A673 (cell line): ENCODE measurements at places on chromosomes 7 and 10. TPM values are rescaled to one million over a fixed set of nuclear protein-coding genes. Genes with fewer than 3 reads are reported as not detected.

Gene FGL2
- not detected in 2 replicates for total RNA-seq

Gene RNLS
- total RNA-seq = 6.2 and 8.1 TPM in 2 replicates

Gene CISD1
- total RNA-seq = 55.0 and 64.5 TPM in 2 replicates

- no peak for DNase-seq
Measured at GRCh38 chr10:77512219-77512578, 125.4 kb downstream of the KCNMA1 start.

GRCh38 chr7:112206991-112207592, 597 bp downstream of the ZNF277 start:
- DNase-seq = no peak

- DNase-seq = no peak
Measured at GRCh38 chr10:110867807-110868465, 3.8 kb upstream of the PDCD4 start.

DNA sequence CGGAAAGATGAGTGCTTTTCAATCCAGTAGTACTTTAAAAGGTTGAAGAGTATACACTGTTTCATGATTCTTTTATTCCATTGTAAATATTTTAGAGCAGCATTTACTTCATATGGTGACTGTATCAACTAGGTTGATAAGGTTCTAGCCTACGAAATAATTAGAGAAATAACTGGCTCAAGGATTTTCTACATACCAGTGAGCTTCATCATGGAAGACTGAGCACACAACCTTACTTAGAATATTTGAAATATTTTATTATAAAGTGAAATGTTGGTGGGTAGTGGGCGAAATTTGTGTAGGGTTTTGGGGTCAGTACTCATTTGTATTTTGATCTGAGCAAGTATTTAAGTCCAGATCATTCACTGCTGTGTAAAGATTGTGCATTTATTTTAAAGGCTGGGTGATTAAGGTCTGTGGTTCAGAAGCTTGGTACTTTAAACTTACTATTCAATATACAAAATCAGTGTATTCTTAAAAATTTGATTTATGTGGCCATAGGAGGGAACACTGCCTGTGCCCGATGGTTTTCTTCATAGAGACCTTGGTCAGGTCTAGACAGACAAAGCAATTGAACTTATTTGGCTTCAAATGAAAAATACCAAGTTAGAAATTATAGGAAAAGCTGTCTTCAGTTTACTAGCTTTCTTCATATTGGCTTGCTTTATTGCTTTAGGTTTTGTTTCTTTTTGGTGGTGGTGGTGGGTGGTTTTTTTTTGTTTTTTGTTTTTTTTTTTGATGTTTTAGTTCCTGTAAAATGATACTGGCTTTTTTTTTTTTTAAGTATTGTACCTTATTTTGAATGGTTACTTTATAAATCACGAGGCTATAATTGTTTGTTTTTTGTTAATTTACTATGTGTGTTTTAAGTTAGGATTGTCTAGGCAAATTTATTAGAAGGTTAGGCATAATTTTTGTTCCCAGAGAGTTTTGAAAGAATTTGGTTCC, 3.0 kb downstream of the KMT2E start:
- no peak for DNase-seq

- no peak for DNase-seq
Measured at GRCh38 chr10:75532253-75532924, 101.0 kb downstream of the LRMDA start.

- no peak for DNase-seq
Measured at GRCh38 chr7:45028920-45029344, 28.9 kb downstream of the CCM2 start.

DNA sequence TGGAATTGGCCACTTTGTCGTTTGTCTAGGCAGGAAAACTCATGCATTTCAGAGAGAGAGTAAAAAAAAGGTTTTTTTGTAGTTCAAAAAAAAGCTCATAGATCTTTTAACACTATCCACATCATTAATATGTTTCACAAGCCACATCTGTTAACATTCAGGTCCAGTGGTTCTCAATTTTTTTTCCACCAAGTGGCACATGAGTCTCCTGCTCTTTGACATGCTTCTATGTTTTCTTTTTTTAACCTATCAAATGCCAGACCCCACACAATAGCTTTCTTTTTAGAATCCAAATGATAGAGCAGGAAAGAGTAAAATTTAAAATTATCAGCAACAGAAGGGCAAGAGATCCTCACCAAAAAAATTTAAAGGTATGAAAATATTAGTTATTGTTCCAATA, 20.3 kb downstream of the NOD1 start:
- no peak for DNase-seq

- DNase-seq = no peak
Measured at GRCh38 chr7:29291723-29292618, 97.4 kb downstream of the CHN2 start.

GRCh38 chr10:32459051-32459698, 13.2 kb downstream of the CCDC7 start:
- DNase-seq = no peak

DNA sequence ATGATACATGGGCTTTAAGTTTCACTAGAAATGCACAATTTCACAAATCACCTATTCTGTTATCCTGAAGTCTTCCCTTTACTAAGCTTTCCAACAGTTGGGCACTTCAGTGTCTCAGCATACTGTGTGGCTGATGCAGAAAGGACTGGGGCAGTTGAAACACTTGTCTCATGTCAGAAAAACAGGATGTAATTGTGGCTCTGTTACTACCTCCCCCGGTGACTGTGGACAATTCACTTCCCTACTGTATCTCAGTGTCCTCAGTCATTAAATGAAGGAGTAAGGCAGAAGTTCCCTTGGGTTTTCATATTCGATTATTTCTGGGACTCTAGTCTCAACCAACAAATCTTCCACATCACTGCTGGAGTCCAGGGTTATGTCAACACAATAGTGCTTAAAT, 17.9 kb downstream of the ANKRD22 start:
- no peak for DNase-seq

DNA sequence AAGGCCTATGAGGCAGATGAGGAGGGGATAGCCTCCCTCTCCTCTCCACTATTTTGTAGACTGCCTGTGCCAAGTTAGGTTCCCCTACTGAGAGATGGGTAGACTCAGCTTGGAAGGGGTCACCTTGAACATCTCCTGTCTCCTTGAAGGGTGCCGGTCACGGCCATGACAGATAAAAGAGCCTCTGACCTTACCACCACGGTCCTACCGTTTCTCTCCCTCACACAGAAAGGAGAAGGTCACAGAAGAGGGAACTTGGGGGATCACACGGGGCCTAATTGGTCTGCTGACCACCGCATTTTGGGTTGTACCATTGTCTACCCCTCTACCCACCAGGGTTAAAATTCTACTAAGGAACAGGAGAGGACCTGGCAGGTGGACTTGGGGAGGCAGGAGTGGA, 17.0 kb downstream of the PRSS2 start:
- no peak for DNase-seq

DNA sequence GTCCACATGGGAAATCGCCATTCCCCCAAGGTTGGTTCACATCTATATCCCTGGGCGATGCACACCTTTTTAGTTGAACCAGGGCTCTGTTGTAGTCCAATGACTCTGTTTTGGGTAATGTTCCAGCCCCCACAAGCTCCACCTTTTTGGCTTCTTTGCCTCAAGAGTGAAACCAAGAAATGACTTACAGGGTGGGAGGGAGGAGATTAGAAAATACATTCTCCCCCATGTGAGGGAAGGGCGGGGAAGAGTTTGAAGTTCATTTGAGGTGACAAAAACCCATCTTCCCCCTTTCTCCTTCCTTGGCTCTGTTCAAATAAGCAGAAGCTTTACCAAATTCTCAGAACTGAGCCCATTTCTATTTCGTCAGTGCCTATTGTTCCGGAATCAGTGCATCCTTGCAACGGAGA, 82.8 kb downstream of the GATA3 start:
- DNase-seq = no peak

DNA sequence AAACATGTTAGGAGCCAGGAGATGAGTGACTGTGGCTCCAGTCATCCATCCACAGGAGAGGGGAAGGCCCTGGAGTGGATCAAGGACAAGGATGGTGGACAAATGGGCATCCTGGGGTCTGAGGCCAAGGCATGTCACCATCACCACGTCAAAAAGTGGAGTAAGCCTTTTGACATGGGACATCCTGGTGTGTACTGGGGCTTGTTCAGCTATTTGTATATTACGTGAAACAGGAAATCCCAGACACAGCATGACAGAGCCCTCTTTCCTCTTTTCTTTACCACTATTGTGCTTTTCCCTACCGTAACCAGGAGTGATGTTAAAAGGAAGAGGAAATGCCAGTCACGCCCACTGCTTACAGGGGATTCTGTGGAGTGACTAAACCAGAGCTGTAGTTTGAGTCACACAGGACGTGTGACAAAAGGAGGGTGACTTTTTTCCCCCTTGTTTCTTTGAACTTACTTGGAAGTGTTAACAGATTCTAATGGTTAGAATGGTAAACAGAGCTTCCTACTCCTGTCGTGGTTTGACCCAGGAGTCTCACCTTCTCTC, 15.4 kb downstream of the ACSL5 start:
- peak; percentile 96 for DNase-seq

- DNase-seq = no peak
Measured at GRCh38 chr10:124035928-124036558, 57.4 kb downstream of the CHST15 start.

- DNase-seq = no peak
Measured at GRCh38 chr10:113657544-113657943, 6.3 kb downstream of the NRAP start.

- DNase-seq = no peak
Measured at GRCh38 chr7:42340436-42340835, 103.4 kb upstream of the GLI3 start.

DNA sequence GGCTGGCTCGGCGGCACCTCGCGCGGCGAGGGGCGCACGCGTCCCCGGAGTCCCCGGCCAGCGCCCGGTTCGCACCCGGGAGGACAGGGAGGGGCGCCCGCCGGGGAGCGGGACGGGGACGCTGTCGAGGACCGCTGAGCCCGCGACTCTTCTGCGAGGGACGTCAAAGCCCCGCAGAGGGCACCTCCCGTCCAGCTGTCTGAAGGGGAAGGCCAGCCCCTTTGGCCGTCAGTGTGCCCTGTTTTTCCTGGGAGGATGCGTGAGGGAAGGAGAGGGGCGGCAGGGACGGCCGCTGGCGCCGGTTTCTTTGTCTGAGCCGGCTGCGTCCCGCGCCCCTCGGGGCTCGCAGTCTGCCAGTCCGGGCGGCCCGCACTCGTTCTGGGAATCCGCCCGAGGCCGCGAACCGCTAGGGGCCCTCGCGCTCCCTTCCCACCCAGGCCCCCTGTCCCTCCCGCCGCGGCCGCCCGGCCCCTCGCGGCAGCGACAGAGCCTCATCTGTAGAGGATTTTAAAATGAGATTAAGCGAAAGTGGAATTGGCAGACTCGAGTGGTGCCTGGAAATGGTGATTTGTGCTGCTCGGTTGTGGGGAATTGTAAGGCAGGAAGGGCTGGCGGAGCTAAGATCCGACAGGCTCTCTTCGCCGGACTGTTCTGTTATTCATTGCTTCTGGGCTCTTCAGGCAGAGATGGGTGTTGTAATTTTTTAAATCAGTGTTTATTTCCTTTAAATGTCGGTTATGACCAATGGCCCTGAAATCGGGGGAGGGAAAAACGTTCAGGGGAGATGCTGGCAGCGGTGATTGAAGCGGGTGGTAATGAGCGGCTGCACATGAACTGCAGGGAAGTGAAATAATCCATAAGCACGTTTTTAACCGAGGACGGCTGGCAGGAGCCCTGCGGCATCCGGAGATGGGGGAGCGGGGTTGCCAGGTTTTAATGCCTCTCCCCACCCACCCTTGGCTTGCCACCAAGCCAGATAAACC, 618 bp upstream of the RELN start:
- DNase-seq = peak; percentile 58

DNA sequence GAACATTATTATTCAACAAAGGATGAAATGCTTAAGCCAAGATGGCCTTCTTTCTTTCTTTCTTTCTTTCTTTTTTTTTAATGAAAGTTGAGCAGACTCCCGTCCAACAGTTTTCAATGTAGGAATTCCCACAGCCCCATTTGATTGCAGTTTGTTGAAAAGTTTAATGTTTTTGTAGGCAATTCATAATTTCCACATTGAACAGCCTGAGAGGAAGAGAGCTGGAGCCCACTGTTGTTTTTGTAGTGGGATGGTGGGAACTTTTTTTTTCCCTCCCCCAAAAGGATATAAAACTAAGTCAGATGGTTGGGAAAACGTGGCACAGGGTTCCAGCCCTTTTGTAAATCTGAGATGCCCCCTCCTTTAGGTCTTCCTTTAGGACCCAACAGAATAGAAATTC, 86.6 kb downstream of the TCF7L2 start:
- DNase-seq = no peak

DNA sequence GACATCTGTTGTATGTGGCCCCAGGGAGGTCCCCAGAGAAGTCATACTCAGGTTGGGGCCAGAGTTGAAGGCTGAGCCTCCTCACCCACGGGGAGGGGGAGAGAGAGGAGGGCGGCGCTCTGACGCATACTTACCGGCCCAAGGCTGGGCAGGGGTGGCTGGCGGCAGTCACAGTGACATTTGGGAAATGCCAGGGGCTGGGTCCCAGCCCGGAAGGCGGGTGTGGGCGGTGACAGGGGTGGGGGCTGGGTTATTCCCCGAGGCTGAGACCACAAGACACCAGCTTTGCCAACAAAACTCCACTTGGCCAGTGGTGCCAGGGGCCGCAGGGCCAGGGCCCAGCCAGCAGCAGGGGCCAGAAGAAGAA, 41.1 kb downstream of the RASGEF1A start:
- DNase-seq = no peak

DNA sequence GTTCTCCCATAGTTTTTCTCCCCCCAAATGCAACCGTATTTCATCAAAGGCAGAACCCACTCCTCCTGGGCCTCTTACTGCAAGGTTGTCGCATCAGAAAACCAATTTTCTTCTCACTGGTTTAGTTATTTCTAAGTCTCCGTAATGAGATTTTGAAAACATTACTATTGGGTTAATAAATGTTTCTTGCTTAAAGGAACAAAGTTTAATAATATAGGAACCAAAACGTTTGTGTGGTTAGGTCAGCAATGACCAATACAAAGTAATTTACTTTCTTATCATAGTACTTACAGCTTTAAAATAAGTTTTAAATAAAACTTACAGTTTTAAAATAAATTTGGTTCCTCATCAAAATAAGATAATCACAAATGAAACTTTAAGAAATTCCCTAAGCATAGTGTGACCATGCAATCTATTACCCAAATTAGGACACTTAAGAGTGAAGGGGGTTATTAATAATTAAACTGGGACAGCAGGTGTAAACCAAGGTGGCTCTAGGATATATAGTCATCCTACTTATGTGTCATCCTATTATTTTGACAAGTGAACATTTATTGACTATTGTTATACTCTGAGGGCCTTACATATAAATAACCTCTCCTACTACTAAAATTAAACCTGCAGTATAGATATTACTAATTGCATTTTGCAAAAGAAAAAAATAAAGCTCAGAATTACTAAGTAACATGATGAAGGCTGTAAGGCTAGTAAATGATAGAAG, 415.4 kb upstream of the LRRN3 start:
- DNase-seq = no peak

- DNase-seq = no peak
Measured at GRCh38 chr7:158843771-158844170, 12.6 kb upstream of the DYNC2I1 start.

DNA sequence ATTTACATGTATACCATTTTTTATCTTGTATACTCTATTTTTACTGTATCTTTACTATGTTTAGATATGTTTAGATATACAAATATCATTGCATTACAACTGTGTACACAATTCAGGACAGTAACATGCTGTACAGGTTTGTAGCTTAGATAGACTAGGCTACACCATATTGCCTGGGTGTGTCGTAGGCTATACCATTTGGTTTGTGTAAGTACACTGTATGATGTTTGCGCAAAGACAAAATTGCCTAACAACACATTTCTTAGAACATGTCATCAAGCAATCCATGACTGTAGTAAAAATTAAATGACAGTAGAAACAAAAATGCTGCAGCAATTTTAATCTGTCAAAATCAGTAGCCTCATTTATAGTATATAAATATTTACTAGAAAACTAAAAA, 812.2 kb downstream of the GRM8 start:
- no peak for DNase-seq

GRCh38 chr7:33185786-33186185, 56.4 kb downstream of the BBS9 start:
- DNase-seq = peak; percentile 67
